ENCODE measurements at places on chromosomes 1 and 21. TPM values are rescaled to one million over a fixed set of nuclear protein-coding genes. Genes with fewer than 3 reads are reported as not detected.

The OLFML3 gene
- total RNA-seq: 4.6 TPM

The S100A8 gene
- 1.3 TPM for total RNA-seq

The F11R gene
- total RNA-seq: 38.3 TPM

The CENPF gene
- total RNA-seq: 28.1 TPM

The EMC1 gene
- 79.0 TPM for total RNA-seq

The NBPF6 gene
- 1.8 TPM for total RNA-seq

The CFAP74 gene
- 25.5 TPM for total RNA-seq

The SPRR2A gene
- not detected for total RNA-seq

The PTGFRN gene
- total RNA-seq: 26.8 TPM

The CLCNKA gene
- 6.9 TPM for total RNA-seq

The WDR3 gene
- 21.9 TPM for total RNA-seq
